ENCODE measurements at places on chromosomes 6 and 20.

DNA sequence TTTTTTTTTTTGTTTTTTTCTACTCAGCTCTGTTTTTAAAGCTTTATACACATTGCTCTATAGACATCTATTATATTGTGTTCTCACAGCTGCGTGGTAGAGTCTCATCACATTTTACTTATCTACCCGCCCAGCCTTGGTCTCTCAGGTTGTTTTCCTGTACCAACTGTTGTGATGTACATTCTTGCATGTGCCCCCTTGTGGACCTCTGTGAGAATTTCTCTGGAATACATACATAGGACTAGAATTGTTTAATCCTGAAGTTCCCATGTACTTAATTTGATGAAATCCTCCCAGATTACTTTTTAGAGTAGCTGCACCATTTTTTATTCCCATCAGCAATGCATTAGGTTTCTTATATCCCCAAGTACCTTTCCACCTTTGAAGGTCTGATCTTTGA is 40.4 kb upstream of the TINAG start:
- peak; percentile 50 for DNase-seq

DNA sequence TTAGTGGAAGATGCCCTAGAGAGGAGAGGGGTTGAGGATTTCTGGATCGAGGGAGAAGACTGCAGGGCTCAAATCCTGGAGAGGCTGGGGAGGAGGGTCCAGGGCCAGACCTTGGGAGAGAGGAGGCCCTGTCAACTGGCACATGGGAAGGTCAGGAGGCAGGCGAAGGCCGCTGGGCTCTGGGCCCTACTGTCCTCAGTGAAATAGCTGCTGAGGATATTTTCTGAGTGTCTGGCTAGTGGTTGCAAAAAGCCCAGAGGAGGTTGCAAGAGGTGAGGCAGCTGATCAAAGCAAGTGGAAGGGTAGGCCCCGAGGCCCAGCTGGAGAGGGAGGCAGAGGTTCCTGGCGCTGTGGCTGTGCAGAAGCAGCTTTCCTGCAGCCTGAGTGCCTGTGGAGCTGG is 103.4 kb upstream of the MLN start:
- no peak for DNase-seq

DNA sequence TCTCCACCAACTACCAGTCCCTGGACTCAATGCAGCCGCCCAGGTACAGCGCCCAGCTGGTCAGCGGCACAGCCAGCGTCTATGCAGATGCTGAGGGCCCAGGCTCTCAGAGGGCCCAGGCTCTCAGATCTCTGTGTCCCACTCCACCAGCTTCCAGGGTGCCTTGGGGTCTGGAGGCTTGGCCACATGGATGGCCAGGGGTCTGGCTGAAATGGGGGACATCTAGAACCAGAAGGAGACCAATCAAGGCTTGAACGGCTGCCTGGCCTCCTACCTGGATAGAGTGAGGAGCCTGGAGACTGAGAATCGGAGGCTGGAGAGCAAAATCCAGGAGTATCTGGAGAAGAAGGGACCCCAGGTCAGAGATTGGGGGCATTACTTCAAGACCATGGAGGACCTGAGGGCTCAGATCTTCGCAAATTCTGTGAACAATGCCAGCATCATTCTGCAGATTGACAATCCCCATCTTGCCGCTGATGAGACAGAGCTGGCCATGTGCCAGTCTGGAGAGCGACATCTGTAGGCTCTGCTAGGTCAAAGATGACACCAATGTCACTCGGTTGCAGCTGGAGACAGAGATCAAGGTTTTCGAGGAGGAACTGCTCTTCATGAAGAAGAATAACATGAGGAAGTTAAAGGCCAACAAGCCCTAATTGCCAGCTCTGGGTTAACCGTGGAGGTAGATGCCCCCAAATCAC is 44.1 kb upstream of the GRM4 start:
- DNase-seq: no peak

DNA sequence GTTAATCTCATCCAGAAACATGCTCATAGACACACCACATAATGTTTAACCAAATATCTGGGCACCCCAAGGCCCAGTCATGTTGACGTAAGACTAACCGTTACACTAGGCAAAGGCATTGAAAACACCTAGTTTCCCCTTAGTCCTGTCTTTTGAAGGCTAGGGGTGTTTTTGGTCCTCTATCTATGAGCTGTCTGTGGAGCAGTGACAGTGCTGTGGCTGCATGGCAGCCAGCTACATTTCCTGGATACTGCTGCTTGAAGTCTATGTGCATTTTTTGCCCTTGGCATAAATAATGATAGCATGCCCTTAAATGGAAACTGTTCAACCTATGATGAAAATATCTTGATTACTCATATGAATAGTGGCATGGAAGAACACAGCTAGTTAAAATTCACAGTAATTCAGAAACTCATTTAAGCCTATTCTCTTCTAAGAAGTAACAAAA is 18.6 kb downstream of the FARS2 start:
- DNase-seq: no peak

DNA sequence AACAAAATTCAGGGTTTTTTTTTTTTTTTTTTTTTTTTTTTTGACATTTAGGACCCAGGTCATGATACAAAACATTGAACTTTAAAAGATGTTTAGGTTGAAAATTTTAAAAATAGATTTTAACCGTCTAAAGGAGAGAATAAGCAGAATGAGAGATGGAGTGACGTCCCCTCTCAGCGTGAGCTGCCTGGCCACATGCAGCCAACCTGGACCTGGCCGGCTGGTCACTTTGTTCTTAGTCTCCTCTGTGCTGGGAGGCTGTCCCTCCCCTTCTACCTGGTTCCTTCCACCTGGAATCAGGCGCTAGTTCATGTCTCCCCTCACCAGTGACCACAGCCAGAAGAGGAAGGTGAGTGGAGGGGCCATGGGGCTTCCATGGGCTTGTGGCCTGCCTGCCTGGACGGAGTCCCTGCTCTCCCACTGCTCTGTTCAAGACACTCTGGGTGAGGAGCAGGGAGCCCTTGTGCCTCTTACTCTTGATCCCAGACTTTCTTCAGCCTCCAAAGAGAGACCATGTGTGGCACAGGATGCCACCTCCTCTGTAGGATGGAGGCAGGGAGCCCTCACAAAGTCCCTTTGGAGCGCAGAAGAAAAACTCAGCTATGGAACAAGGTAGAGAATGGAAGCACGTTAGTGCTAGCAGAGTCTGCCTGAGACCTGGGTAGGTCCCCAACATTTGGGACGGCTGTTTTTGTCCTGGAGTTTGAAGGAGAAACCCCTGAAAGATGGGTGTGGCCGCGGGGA is 31.7 kb downstream of the IRF4 start:
- DNase-seq: no peak

GRCh38 chr6:146224449-146224848 is 195.6 kb downstream of the GRM1 start:
- no peak for DNase-seq

DNA sequence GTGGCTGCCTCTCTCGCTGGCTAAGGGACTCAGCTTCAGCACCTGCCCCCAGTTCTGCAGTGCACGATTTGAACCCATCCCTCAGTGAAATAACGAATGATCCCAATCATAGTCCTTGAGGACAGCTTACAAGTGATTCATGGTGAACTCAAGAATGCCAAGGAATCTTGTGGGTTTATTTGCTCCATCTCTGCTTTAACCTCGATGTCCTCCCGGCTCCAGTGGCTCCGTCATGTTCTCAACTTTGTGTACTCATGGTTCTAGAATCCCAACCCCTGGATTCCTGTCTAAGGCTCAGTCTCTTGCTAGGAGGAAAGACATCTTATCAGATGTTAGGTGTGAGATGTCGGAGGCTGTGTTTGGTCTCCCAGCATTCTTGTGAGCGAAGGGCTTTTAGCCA is 29.0 kb upstream of the GTSF1L start:
- no peak for DNase-seq

GRCh38 chr20:53652090-53652858 is 58.6 kb upstream of the ZNF217 start:
- no peak for DNase-seq

- peak; percentile 74 for DNase-seq
Observed at GRCh38 chr6:163780994-163781393, 366.5 kb downstream of the QKI start.

DNA sequence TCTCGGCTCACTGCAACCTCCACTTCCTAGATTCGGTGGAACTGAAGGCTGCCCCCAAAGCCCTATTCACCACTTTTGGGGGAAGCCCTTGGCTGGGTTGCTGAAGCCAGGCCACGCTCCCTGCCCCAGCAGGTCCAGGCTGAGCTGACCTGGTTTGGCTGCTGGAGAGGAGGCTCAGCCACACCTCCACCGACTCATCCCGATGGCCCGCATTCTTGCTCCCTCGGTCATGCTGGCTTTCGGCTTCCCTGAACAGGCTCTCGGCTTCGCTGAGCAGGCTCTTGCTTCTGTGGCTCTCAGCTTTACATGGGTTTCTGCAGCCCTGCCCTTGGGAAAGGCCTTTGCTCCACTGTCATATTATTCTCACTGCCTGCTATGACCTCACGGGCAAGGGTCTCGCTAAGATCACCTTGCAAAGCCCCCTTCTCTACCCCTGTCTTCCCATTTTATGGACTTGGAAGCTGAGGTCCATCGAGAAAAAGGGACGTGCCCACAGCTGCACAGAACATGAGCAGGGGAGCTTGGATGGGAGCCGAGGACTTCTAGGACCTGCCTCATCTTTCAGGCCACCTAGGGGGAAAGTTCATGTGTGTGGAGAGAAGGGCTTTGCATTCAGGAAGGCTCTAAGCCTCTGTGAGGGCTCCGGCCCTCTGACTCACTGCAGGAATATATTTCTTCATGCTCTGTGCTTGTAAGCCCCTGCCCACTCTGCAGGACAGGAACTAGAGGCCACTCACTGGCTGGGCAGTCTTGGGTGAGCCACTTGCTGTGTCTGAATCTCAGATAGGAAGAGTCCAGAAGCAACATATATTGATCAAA is 15.6 kb downstream of the ARHGAP40 start:
- DNase-seq: no peak

GRCh38 chr6:14824484-14825275 is 421.2 kb upstream of the JARID2 start:
- peak; percentile 78 for DNase-seq

- DNase-seq: no peak
Observed at GRCh38 chr20:21498635-21499034, 15.2 kb downstream of the NKX2-2 start.

DNA sequence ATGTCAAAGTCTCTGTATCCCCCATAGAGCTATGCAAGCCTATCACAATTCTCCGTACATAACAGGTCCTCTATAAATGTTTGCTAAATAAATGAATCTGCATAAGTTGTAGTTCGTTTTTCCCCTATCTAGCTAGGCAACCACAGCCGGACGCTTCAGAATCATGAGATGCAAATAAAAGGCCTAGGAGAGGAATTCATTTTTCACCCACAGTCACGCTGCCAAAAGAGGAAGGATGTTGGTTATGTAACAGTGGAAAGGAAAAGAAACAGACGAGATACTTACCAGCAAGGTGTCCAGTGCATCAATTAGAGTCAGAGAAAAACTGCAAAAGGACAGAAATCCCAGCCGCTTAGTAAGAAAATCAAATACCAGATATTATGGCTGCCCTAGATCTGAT is 2.4 kb downstream of the EDEM2 start:
- DNase-seq: no peak

DNA sequence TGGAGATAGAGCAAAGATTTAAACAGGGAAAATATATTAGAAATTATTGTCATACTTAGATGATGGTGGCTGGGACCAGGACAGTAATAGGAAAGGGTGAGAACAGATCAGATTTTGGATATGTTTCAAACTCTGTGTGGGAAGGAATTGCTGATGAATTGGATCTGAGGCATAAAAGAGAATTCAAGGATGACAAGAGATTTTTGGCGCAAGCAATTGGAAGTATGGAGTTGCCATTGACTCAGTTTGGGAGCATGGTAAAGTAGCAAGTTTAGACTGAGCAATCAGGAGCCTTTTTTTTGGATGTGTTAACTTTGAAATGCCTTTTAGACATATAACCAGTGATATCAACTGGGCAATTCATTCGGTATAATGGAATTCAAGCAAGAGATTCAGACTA is 14.4 kb downstream of the TAB2 start:
- no peak for DNase-seq

- no peak for DNase-seq
Observed at GRCh38 chr6:158772851-158773371, 46.3 kb downstream of the EZR start.

DNA sequence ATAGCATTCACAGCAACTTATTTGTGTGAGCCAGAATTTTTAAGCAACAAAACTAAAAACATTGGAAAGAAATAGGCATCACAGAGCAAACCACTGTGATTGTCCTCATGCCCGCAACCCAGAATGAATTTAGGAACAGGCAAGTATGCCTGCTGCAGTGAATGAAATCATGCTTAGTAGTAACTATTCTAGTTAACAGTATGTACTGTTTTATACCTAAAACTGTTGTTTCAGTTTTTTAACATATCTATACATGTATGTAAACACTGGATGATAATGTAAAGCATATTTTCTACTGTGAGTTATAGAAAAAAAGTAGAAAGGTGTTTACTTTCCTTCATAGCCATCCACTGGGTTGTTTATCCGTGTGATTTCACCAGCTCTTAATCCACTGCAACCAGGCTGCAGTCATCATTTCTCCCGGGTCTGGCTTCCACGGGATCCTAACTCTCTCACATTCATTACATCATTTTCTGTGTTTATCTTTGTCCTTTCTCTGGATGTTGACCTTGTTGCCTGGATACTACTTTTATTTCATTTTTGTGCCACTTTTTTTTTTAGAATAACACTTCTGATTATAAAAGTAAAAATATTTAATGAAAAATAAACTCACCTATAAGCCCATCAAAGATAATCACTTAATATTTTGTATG is 3.6 kb upstream of the ARFGEF3 start:
- no peak for DNase-seq

- no peak for DNase-seq
Observed at GRCh38 chr6:83160167-83160566, 32.9 kb downstream of the PGM3 start.

- DNase-seq: no peak
Observed at GRCh38 chr6:98974309-98974708, 26.6 kb upstream of the FBXL4 start.

DNA sequence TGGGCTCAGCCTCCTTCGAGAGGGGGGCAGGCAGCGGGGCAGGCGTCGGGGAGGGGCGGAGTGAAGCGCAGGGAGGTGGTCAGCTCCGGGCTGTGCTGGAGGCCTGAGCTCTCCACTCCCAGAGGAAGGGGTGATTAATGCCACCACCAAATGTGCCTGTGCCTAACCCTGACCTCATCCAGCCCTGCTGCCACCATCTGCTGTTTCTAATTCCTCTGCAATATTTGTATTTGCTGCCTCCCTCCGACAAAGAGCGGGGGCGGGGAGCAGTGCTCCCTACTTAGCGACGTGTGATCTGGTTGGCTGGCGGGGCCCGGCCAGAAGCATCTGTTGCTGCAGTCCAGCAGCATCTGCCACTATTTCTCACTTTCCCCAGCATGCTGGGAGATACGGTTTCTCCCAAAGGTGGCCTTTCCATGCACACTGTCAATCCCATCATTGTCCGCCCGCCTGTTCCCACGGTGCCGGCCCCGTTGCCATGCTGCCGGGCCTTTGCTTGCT is 47.0 kb downstream of the DLL1 start:
- DNase-seq: peak; percentile 75

DNA sequence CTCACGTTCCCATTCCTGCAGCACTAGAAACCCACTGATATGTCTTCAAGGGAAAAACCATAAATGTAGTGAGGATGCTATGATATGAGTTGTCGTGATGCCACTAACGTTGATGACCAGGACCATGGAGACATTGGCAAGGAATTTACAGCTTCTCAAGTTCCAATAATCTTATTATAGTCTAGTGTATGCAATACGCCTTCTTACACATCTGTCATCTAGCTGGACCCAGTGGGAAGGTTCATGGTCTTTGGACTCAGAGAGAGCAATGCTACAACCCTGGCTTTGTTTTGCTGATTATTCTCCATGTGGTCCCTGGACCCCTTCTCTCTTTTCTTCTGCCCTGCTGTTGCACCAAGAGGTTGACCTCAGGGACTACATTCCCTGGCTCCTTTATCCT is 76.0 kb upstream of the BMP2 start:
- no peak for DNase-seq

GRCh38 chr20:53891306-53891894 is 179.0 kb downstream of the BCAS1 start:
- DNase-seq: no peak
